ENCODE measurements at places on chromosomes 12 and 14.

DNA sequence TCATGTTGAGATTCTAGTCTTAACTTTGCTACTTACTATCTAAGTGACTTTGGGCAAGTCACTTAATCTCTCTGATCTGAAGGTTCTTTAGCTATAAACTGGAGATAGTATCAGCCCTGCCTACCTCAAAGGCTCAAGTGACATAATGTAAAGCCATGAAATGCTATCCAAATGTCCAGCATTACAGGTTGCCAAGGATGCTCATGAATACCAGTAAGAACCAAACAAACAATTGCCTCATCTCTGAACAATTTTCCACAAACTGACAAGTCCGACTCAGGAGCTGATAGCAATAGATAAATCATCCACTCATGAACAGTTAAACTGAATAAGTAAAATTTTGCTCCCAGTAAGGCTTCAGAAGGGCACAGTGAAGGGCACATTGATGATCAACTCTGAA lies 51.5 kb downstream of the LMNTD1 start:
- no peak for DNase-seq

- no peak for DNase-seq
Observed at GRCh38 chr12:53523131-53523530, 15.8 kb upstream of the NPFF start.

GRCh38 chr12:104792570-104792969 lies 165.5 kb downstream of the SLC41A2 start:
- peak; percentile 15 for DNase-seq

DNA sequence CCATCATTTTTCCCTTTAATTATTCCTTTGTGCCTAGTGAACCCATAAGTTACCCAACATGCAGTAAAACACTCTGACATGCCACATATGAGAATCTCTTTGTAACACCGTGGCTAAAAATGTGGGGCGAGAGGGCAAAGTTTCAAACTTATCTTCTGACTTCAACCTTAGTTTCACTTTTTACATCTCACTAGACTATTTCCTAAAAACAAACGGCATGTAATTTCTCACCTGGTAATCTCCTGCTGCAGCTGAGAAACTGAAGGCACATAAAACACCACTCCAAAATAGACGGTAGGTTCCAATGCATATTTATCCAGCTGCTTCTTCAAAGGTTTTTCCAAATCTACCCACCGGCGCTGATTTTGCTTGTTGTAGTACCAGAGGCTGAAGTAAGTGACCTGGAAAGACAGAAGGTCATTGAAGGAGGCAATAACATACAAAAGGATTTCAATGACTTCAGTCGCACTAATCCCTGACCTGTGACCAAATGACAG lies 37.9 kb downstream of the PTPN21 start:
- no peak for DNase-seq

DNA sequence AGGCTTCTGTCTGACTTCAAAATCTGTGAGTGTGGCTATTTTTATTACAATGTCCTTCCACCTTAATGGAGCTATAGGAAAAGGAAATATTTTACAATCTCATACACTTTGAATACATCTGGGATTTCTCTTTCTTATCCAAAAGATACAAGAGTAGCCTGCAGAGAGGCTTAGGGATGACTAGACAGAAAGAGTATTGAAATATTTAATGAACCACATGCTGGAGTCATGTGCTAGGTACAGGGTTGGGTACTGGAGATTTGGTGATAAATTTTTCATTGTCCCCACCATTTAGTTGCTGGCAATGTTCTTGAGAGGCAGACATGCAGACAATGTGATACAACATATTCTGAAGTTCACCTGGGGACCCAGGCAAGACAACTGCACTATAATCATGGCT lies 126.0 kb downstream of the PPFIA2 start:
- no peak for DNase-seq
